ENCODE measurements at places on chromosomes 3 and 15.

DNA sequence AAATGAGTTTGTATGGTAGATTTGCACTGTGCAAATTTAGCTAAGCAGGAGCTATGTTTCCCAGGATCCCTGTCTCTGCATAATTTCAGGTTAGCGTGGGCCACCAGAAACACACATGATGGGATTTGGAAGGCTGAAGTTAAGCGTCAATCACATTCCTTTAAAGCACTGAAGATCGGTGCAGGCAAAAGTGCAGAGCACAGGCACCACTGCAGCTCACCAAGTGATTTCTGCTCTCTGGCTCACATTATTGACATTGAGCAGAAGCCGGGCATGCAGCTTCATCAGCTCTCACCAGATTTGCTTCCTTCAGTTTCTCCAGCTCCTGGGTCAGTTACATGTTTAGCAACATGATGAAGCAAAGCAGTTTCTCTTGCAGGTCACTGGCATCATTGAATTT lies 256.4 kb upstream of the TGFBR2 start:
- no peak for DNase-seq

- DNase-seq, result no peak
Measured at GRCh38 chr15:90201944-90202375, 830 bp downstream of the SEMA4B start.

GRCh38 chr15:36294359-36294758 lies 285.1 kb upstream of the CDIN1 start:
- no peak for DNase-seq

DNA sequence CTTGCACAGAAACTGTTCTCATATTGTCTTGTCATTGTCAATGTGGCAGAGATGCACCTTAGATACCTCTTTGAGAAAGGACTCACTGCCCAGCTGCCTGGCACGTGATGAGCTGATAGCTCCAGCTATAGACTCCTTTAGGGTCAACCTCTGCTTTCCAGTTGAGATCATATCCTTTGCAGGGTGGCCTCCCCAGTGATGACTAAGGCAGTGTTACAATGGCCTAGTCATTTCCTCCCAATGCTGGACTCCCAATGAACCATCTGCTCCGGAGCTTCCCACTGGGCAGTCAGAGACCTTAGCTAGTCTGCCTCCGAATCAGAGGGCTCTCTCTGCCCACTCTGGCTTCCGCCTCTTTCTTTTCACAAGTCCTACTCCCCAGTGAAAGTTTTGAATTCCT lies 79.5 kb downstream of the CHRD start:
- no peak for DNase-seq

DNA sequence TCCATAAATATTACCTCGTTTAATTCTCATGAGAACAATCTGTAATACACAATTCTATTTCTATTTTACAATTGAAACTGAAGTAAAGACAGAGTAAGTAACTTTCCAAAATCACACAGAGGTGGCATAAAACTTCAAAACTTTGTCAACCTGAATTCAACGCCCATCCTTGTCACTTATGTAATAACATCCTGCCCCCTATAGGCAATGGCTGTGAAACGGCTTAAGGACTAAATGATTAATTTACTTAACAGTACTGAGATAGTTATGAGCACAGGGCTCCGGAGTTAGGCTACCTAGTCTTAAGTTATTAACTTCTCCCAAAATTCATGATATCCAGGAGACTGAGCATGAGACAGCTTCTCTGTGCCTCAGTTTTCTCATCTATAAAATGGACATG lies 293.1 kb upstream of the CHRM5 start:
- DNase-seq, result no peak

DNA sequence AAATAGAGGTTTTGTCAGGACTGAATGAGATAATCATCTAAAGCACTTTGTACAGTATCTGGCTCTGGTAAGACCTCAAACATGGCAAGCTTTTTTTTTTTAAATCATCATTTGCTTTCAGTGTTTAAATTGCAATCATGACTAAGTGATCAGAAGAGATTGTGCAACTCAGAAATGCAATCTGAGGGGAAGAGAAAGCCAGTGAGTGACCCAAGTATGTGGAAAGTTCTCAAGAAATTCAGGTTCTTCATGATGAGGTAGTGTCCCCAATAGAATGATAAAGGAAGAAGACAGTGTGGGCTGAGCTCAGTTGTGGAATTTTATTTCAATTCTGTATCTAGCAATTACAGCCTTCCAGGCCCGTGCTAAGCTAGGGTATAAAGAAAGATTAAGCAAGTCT lies 132.2 kb upstream of the TBC1D5 start:
- no peak for DNase-seq

DNA sequence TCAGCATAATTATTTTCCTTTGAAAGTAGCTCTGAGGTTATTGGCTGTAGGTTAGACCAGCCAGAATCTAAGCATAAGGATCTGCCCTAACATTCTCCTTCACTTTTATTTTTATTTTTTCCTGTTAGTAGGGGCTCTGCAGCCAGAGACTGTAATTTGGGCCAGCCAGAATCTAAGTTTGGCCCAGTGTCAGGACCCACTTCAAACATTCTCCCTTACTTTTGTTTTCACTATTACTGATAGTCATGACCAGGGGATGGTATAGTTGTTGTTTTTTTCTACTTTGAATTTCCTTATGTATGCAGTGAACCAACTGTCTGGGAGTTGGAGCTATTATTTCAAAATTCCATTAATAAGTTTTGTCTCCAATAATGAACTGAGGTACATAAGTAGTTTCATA lies 121.0 kb upstream of the MBNL1 start:
- DNase-seq, result no peak

- DNase-seq, result no peak
Measured at GRCh38 chr3:40068636-40069035, 240.9 kb upstream of the EIF1B start.

GRCh38 chr15:73293773-73294172 lies 75.0 kb downstream of the HCN4 start:
- DNase-seq, result no peak

DNA sequence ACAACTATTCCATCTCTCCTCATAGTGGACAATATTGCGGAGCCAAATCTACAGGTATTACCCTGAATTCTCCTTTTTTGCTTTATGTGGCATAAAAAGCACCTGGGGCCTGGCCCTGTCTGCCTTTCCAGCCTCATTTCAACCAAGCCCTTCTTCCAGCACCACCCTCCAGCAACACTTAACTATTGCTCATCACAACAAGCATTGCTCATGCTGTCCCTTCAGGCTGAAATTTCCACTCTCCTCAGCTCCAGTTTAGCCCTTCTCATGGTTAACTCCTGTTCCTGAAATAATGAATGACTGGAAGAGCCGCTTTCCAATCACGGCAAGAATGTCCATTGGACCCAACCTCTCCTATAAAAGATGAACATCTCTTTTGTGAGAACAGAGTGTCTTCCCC lies 107.4 kb downstream of the P2RY1 start:
- no peak for DNase-seq

DNA sequence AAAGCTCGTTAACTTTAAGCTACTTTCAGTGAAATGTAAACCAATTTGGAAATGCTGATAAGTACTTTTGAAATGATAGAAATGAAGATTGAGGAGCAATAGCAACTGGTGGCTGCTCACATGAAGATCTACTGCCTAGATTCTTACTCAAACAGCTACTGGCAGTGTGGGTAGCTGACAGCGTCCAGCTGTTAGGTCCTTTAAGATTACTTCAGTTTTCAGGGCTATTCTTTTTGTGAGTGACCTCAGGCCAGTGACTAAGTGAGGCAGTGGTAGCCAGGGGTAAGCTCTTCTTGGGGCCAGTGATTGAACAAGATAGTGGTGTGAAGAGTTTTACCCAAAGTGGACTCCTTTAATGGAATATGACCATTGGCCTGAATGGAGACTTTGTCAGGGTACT lies 41.3 kb downstream of the NECTIN3 start:
- DNase-seq, result no peak

- no peak for DNase-seq
Measured at GRCh38 chr3:194885766-194886165, 200.1 kb downstream of the FAM43A start.

DNA sequence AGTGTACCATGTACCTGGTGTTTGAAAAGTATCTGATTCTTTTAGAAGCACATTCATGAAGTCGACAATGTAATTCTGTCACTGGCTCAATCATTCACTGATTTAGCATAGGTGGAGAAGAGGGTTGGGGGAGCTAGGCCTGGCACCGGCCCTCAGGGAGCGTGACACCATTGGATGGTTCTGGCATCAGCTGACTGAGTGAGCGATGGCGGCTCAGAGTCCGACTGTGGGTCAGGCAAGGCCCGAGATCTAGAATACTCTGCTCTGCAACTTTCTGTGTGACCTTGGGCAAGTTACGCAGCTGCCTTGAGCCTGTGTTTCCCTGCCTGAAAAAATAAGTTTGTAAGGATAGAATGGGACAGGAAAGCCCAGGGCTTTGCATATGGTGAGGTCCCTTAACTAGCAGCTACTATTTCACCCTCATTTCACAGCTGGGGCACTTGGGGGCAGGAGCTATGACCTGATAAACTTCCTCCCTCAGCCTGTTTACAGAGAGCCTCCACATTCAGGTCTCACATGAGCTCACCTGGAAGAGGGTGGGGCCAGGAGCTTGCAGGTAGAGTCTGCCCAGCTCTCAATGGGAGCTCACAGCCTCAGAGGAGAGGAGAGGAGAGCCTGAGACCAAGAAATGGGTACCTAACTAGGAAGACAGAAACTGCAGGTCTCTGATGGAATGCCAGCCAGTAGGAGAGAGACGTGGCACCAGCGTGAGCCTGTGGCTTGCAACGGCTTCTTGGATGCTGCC lies 153.7 kb upstream of the TLE3 start:
- no peak for DNase-seq

GRCh38 chr3:40557575-40558161 lies 32.9 kb downstream of the ZNF621 start:
- no peak for DNase-seq

GRCh38 chr3:56915966-56916586 lies 114.3 kb upstream of the ARHGEF3 start:
- peak; percentile 26 for DNase-seq

DNA sequence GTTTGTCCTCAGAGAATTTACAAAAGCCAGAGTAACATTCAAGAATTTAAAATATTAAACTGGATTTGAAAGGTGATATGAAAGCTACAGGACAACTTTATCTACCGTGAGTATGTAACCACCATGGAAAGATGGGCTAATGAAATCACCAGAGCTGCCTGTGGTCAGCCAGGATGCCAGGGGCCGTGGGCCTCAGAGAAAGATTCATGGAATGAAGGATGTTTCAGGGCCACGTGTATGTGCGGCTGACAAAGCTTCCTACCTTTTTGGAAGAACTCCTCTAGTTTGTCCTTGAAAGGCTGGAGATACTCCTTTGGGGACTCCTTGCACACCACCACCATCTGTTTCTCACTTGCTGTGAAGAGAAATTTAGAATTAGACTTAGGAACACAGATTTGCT lies 138.9 kb downstream of the GREM1 start:
- DNase-seq, result no peak

DNA sequence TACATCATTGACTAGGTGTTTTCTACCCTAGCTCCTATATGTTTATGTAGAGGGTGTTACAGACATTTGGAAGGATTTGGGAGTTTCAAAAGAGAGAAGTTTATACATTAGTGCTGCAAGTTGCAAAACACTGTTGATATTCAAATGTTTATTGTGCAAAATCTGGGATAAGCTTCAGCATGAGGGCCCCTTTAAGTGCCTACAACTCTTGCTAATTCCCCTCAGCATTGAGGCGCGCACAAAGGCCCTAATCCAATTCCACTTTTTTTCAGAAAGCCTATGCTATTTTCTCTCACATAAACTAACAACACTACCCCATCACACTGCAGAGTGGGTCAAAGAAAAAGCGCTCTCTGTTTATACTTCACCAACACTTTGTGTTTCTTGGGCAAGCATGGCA lies 208.0 kb downstream of the NR2F2 start:
- DNase-seq, result no peak

GRCh38 chr15:36432161-36432560 lies 147.3 kb upstream of the CDIN1 start:
- DNase-seq, result no peak

- no peak for DNase-seq
Measured at GRCh38 chr3:49276475-49277382, at the start of gene C3orf62. TSS of gene C3orf62 (minus strand) at chr3:49277232. CDS start at chr3:49276872, 360 bp downstream.

DNA sequence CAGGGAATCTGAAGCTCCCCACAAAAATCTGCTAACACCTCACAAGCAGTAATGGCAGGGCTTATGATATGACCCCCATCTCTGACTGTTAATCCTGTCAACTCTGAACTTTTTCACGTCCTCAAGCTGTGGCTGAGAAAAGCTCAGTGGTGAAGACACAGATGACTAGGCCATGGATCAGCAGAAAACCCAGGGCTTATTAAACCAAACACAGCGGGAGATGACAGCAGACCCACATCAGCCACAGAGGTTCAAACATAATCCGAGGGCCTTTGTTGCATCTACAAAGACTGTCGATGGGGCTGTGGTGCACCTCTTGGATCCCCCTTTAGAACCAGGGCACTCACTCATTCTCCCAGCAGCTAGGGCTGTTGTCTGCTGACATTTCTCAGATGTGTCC lies 50.4 kb downstream of the GLB1 start:
- no peak for DNase-seq

- no peak for DNase-seq
Measured at GRCh38 chr3:185744997-185745843, 79.6 kb downstream of the IGF2BP2 start.

- peak; percentile 29 for DNase-seq
Measured at GRCh38 chr3:187041362-187042307, 97.7 kb downstream of the RPL39L start.

DNA sequence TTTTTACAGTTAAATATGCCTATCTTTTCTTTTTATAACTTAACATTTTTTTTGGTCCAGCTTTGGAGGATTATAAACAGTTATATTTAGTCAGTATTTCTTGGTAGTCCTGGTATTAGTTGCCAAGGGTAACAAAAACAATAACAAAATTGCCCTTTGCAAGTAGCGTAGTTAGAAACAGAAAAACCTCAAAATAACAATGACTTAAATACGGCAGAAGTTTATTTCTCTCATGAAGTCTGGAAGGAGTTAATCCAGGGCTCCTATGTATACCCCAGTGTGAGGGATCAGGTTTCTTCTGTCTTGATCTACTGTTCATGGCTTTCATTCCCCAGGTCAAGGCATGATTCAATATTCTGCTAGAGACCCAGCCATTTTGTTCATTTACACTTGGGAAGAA lies 14.1 kb upstream of the MYH15 start:
- no peak for DNase-seq

- DNase-seq, result no peak
Measured at GRCh38 chr3:40574661-40575060, 49.9 kb downstream of the ZNF621 start.

GRCh38 chr3:25182794-25183193 lies 245.3 kb upstream of the RARB start:
- no peak for DNase-seq

GRCh38 chr3:48299746-48300712 lies 33.4 kb downstream of the SPINK8 start:
- no peak for DNase-seq

DNA sequence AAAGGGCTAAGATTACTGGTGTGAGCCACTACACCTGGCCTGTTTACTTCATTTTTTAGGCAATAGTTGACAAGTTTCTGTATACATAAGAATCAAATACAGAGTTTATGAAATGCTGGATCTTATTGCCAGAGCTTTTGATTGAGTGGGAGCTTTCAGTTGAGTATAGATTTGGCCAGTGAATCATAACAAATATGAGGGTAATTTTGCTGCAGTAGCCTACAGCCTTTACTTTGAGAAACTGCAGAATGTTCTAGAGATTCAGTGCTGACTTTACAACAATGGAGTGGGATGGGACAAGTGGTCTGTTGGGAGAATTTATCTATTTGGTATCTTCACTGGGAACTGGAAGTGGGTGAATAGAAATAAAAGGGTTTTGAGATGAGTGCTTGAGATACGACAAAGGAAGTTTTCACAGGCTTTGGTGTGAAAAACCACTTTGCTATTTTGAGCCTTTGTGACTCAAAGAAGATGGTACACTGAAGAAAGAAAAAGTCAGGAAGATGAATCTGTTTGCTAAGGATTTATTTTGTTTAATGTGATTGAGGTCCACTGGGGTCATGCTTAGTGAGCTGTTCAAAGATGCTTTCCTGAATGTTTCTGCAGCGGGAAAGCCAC lies 227.8 kb downstream of the UBE2E2 start:
- no peak for DNase-seq
